Activated B cell treated with CpG ODN at 0.5 μM for 24 hours (primary cell): ENCODE measurements at places on chromosomes 4 and X. TPM values are rescaled to one million over a fixed set of nuclear protein-coding genes. Genes with fewer than 3 reads are reported as not detected.

GBA3 gene
- total RNA-seq: not detected in 2 replicates

F8A3 gene
- 9.4 and 11.6 TPM in 2 replicates for total RNA-seq

GRCh38 chrX:132592880-132593279 lies 104.0 kb upstream of the MBNL3 start:
- no peak for DNase-seq

GRCh38 chr4:4762909-4763821 lies 96.3 kb upstream of the MSX1 start:
- peak; percentile 20 for DNase-seq

LRP2BP gene
- 0.54 and 0.75 TPM in 2 replicates for total RNA-seq

- DNase-seq: no peak
Observed at GRCh38 chrX:21960569-21961541, 20.3 kb downstream of the SMS start.

HTATSF1 gene
- total RNA-seq: 23.9 and 24.5 TPM in 2 replicates

DNA sequence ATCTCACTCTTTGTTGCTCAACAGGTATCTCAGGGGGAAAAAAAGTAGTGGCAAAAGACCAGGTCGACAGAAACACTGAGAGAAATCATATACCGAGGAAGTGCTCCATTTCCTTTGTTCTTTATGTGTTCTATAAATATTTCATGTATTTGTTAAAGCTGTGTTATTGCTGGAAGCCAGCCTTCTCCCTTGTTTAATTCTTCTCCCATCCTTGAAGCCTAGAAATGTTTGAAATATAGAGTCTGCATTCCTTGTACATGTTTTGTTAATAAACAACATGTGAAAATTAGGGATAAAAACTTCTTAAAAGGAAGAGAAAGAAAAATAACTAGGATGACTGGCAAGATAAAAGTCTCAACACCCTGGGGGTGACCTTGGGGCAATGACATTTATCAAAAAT lies 186.2 kb downstream of the ANKRD50 start:
- no peak for DNase-seq

DNA sequence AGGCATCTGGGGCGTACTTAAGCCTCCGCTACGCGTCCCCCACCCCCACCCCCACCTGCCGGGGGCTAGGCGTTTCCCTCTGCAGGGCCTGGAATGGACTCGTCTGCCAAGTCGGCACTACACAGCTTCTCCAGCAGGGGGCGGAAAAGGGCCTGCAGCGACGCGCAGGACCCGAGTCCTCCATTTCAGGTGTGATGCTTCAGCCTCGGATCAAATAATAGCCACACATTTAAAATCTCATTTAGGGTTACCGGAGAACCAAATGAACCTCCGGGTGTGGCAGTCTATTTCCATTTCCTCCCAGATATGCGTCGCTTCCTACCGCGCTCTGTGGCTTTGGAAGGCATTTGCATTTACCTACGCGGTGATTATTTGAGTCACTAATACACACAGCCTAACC lies 2.9 kb downstream of the PAK3 start:
- no peak for DNase-seq

- no peak for DNase-seq
Observed at GRCh38 chr4:52956691-52957090, 94.6 kb downstream of the RASL11B start.
